ENCODE measurements at places on chromosomes 6 and 20. TPM values are rescaled to one million over a fixed set of nuclear protein-coding genes. Genes with fewer than 3 reads are reported as not detected.

Gene PARD6B
- 17.5 TPM for total RNA-seq

Gene C20orf202
- total RNA-seq = 0.16 TPM

Gene RAET1L
- total RNA-seq = 0.62 TPM

Gene EDN3
- 1.7 TPM for total RNA-seq

Gene GABRR1
- not detected for total RNA-seq

Gene IRAK1BP1
- total RNA-seq = 24.3 TPM
